Stimulated activated CD4-positive, alpha-beta T cell treated with anti-CD3 and anti-CD28 coated beads, TNF-alpha, amount 100 ng/mL, for 48 hours (primary cell): ENCODE measurements at places on chromosomes 7 and 10.

- DNase-seq: no peak
Observed at GRCh38 chr7:26052706-26053105, 99.3 kb upstream of the NFE2L3 start.

GRCh38 chr7:2432910-2433712, 29.7 kb downstream of the CHST12 start:
- DNase-seq: no peak

DNA sequence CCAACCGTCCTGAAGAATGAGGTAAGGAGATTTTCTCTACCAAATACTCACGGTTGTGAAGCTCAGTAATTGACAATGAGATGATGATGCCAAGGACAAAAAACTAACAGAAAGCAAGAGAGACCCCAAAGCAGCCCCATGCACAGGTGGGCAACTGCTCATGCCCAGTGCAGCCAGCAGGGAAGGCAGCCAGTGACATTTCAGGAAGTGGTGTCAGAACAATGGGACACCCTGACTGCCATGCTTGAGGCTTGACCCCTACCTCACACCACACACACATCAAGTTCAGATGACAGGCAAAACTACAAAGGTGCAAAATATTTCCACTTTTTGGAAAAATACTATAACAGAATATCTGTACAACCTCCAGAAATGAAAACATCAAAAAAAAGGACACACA, 66.9 kb downstream of the CFAP46 start:
- DNase-seq: no peak

DNA sequence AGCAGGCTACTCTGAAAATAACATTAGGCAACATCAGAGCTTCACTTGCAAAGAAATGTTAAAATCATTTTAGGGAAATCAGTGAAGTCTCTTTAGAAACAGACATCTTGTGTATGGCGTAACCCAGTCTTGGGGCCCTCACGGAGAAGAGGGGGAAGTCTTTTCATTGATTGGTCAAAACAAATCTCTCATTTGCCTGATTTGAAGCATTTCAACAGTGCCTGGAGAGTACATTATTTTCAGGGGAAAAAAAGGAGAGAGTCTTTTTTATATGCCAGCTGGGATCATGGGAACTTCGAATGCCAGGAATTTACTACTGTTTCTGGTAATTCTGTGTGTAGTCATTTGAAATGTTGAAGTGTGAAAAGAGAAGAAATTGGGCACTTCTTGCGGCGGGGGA, 471.4 kb downstream of the PLXDC2 start:
- DNase-seq: no peak

- DNase-seq: no peak
Observed at GRCh38 chr10:61752111-61753011, 89.6 kb downstream of the CABCOCO1 start.
